ENCODE measurements at places on chromosomes 11 and 22. TPM values are rescaled to one million over a fixed set of nuclear protein-coding genes. Genes with fewer than 3 reads are reported as not detected.

- DNase-seq: no peak
Measured at GRCh38 chr11:16011396-16011795, 344.9 kb downstream of the SOX6 start.

GRCh38 chr11:10998674-10999073 lies 140.8 kb upstream of the ZBED5 start:
- no peak for DNase-seq

The VSIG2 gene
- total RNA-seq: not detected

The RAG2 gene
- total RNA-seq: not detected

- DNase-seq: no peak
Measured at GRCh38 chr11:45772986-45773785, 31.8 kb upstream of the SLC35C1 start.

DNA sequence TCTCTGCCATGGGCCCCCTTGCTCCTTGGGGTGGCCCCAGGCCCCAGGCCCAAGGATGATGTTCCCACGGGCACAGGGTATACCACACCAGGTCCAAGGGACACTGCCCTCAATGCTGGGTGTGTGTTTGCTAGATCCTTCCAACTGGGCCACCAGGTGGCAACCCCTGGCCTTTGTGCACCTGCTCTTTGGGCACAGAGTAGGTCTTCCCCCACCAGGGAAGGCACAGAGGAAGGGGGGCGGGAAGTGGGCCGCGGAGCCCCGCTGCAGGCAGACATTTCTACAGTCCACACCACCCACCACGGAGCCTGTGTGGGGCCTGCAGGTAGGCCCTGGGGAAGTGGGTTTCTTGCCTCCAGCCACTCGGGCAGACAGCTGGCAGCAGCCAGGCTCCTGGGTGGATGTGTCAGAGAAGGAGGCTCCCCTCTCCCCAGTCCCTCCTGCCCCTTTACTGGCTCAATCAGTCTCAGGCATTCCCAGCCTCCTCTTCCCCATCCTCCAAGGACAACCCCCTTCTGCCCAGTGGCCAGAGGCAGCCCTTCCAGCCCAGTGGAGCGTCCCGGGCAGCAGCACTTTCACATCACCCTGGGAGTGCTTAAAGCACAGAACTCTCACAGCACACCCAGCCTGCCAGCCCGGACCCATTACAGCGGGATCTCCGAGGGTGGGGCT lies 21.6 kb downstream of the MAFF start:
- no peak for DNase-seq

DNA sequence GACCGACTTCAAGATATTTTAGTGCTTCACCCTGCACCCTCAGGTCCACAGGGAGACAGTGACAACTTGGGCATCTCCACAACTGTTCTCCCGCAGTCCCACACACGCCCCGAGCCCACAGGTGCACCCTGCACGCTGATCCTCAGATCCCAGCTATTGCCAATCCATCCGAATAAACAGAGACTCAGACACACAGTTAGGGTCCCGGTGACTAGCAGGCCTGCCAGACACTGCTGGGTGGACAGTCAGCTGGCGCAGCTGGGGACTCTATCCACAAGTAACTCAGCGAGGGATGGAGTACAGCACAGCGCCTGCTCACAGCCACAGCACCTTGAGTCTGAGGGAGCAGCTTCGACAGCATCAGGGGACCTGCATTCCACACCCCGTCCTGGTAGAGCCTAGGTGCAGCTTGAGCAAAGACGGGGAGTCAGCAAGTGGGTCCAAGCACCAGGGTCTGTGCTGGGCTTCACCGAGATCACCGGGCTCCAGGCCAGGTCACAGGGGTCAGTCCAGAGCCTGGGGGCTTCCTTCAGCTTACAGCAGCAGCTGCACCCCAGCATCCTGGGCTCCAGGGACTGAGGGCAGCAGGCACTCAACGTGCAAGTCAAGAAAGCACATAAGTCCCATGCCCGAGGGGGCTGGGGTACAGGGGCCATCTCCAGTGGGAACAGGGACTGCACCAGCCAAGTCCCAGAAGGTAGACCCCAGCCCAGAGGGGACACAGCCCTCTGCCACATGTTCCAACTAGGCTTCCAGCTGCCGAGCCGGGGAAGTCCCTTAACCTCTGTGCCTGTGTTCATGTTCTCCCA lies 7.6 kb downstream of the RPL3 start:
- DNase-seq: no peak

- no peak for DNase-seq
Measured at GRCh38 chr22:43591380-43591779, 179.6 kb downstream of the MPPED1 start.

DNA sequence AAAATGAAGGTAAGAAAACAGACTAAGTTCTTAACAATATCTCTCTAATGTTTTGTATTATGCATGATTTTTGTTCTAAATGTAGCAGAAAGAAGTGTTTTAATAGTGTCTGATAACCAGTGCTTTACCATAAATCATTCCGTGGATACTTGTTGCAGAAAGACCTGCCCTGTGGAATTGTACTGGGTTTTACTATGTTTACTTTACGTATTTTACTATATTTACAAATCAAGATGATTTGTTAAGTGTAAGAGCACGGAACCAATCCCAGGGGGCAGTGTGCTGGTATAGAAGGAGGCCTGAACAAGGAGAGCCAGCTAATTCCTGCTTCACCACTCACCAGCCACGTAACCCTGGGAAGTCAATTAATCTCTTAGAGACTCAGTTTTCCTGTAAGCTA lies 1.4 kb downstream of the HTR3B start:
- DNase-seq: peak; percentile 34

- DNase-seq: peak; percentile 88
Measured at GRCh38 chr11:9138612-9139579, 47.5 kb upstream of the SCUBE2 start.

- DNase-seq: no peak
Measured at GRCh38 chr11:96579656-96580055, 189.8 kb downstream of the JRKL start.

DNA sequence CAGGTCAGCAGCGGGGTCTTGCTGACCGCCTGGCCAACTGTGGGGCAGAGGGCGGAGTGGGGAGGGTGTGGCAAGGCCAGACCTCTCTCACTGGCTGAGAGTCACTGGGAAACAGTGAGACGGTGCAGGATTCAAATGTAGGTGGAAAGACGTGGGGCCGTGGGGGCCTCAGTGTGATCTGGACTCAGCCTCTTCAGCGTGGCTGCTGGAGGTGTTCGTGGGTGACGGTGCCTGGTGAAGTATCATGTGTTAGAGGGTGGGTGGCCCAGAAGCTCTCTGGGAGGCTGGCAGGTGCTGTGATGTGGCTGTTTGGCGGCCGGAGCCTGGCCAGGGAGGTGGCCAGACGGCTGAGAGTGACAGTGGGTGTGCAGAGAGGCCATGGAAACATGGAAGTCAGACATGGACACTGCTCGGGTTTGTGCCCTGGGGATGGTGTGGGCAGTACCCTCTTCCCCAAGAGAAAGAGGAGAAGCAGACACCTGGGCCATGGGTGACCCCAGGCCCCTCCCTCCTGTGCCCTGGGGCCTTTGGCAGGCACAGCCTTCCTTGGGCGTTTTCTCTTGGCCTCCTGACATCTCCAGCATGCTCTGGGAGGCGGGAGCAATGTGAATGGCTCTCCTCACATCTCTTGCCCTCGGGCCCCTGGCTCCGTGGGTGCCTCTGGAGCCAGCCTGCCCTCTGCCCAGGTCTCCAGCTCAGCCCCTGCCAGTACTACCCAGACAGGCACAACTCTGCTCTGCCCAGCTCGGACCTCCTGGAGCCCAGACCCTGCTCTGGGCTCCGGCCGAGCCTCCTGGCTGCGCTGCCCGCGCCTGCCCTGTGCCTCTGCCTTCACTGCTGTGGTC lies 10.1 kb upstream of the ACR start:
- no peak for DNase-seq

- DNase-seq: peak; percentile 80
Measured at GRCh38 chr11:19101796-19102520, 15.0 kb upstream of the ZDHHC13 start.

GRCh38 chr11:79418241-79418640 lies 22.6 kb downstream of the TENM4 start:
- DNase-seq: no peak

GRCh38 chr11:36350137-36350513 lies 54.0 kb downstream of the PRR5L start:
- DNase-seq: no peak

DNA sequence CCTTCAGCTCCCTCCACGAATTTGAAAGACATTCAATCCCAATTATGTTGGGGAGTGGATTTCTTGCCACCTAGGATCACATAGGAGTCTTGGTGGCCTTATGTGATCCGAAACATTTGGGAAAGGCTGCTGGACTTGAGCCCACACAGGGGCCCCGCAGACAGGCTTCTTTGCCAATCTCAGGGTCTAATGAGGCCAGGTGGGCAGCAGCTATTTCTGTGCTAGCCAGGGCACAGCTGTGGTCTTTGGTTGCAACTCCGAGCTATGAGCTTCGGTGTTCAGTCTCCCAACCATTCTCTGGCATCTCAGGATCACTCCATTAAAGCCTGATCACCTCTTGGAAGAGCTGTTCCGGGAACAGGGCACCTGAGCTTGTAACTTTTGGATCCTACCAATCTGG lies 84.4 kb downstream of the TP53I11 start:
- DNase-seq: no peak

DNA sequence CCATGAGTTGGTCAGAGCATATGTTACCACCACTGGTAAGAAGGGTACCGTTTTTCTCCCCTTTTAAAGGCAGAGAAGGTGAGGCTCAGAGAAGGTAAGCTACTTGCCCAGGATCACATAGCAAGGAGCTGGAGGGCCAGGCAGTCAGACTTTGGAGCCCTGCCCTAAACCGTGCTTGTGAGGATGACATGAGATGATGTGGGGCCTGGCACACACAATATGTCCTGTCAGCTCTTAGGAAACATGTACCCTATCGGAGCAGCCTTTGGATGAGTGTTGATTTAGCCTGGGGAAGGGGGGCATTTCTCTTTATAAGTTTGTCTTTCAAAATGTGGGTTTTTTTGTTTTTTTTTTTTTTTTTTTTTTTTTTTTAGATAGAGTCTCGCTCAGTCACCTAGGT lies 100.5 kb upstream of the CRYBB3 start:
- no peak for DNase-seq

The ACR gene
- not detected for total RNA-seq

- DNase-seq: no peak
Measured at GRCh38 chr11:62796281-62796680, 4.5 kb upstream of the TMEM223 start.

The KDM4E gene
- not detected for total RNA-seq

GRCh38 chr22:44648085-44648820 lies 53.8 kb upstream of the PRR5 start:
- DNase-seq: peak; percentile 22

The HIPK3 gene
- 39.6 TPM for total RNA-seq

DNA sequence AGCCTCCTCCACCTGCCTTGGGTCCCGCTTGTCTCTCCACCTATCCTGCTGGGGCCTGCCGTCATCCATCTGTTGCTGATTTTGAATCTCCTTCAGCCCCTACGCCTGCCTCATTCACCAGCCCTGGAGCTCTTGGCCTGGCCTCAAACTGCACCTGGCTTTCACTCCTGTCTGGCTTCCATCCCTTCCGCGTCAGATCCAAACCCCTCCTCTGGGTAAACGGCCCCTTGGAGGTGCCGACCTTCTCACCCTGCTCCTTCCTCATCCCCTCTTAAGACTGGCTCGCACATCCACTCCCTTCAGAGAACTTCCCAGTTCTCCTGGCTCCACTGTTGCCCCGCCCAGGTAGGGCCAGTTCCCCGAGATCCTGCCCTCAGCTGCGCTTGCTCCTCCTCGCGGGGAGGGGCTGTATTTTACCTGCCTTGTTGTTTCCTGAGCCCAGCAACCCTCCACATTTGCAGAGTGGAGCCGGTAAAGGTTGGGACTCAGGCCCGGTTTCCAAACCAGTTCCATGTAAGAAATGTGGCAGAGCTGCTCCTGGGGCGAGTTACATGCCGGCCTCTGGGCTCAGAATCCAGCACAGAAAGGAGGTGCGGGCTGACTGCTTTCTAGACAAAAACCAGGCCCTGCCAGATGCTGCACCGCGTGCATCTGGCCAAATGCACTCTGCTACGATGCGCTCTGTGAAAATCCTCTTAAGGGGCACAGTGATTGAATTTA lies 13.9 kb upstream of the SHANK2 start:
- no peak for DNase-seq

- no peak for DNase-seq
Measured at GRCh38 chr11:69180226-69180625, 24.5 kb downstream of the SMIM38 start.

DNA sequence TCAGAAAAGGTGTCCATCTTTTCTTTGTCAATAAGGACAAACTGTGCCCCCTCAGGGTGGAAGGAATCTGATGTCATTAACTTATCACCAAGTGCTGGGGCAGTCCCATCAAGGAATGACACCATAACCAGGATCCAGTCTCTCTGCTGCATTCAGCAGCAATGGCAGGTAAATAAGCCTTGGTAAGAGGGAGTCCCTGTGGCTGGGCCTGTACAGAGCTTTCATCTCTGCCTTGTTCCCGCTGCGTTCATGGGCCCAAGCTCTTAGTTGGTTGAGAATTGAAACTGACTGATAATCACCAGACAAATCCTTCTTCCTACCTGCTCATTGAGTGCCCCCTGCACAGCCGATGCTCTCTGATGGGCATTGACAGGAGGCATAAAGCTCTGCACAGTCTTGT lies 22.7 kb downstream of the EIF3F start:
- no peak for DNase-seq

DNA sequence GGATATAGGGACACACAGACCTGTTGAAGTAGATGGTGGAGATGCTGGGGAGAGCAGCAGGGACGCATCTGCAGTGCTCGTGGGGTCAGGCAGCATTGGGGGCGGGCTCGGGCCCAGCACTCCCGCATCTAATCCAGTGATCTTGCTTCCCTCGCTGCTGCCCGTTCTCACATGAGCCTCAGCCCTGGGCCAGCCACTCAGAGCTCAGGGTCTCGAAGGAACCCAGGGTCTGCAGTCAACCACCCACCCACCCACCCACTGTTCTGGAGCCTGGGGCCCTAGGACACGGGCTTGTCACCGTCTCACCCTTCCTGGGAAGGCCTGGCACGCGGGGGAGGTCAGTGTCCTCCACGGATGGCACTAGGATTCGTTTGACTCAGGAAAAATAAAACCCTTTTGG lies 406.0 kb downstream of the TBC1D22A start:
- DNase-seq: no peak

- peak; percentile 44 for DNase-seq
Measured at GRCh38 chr11:34512840-34513681, 533 bp downstream of the ELF5 start.

GRCh38 chr11:125451400-125452124 lies 44.5 kb downstream of the FEZ1 start:
- no peak for DNase-seq

GRCh38 chr11:76666830-76667229 lies 3.7 kb downstream of the LRRC32 start:
- no peak for DNase-seq

The CCDC34 gene
- total RNA-seq: 11.2 TPM

The OR51E2 gene
- not detected for total RNA-seq

- DNase-seq: no peak
Measured at GRCh38 chr11:120991830-120992686, 31.8 kb upstream of the TBCEL start.

The BTBD18 gene
- not detected for total RNA-seq

The FAM111B gene
- total RNA-seq: 38.9 TPM

GRCh38 chr11:59787816-59788215 lies 22.8 kb downstream of the MRPL16 start:
- DNase-seq: peak; percentile 17

The H19 gene
- 6,113 TPM for total RNA-seq

The INS gene
- not detected for total RNA-seq

The CRYBB1 gene
- not detected for total RNA-seq
